ENCODE measurements at places on chromosomes 6 and 20. TPM values are rescaled to one million over a fixed set of nuclear protein-coding genes. Genes with fewer than 3 reads are reported as not detected.

The C20orf173 gene
- not detected for total RNA-seq

The OLIG3 gene
- not detected for total RNA-seq

The KHDC1L gene
- not detected for total RNA-seq

The MROH8 gene
- total RNA-seq, result 1.4 TPM

The PTK6 gene
- 0.11 TPM for total RNA-seq

The SOX18 gene
- 0.12 TPM for total RNA-seq

The RIOK1 gene
- total RNA-seq, result 20.3 TPM

The PKIB gene
- total RNA-seq, result 3.8 TPM

The NCOA6 gene
- total RNA-seq, result 9.6 TPM

The SMAP1 gene
- 15.9 TPM for total RNA-seq

The RAB44 gene
- total RNA-seq, result not detected

The SRSF12 gene
- total RNA-seq, result 0.11 TPM

The TNF gene
- total RNA-seq, result not detected

The CUTA gene
- total RNA-seq, result 129 TPM

The TOMM34 gene
- total RNA-seq, result 41.5 TPM

The FKBP1C gene
- total RNA-seq, result 0.12 TPM

The GRM1 gene
- total RNA-seq, result not detected

The CCN6 gene
- total RNA-seq, result not detected

The MUCL3 gene
- total RNA-seq, result not detected

The RIPOR3 gene
- 15.6 TPM for total RNA-seq

The FOXF2 gene
- total RNA-seq, result 0.25 TPM

The CLPSL2 gene
- total RNA-seq, result not detected

The FILIP1 gene
- 0.62 TPM for total RNA-seq

The RAB32 gene
- 161 TPM for total RNA-seq

The AGER gene
- 0.44 TPM for total RNA-seq

The ARMC12 gene
- 0.22 TPM for total RNA-seq

The POLH gene
- total RNA-seq, result 22.9 TPM

The CABLES2 gene
- total RNA-seq, result 2.8 TPM

The HMGN4 gene
- total RNA-seq, result 72.0 TPM

The NRSN1 gene
- not detected for total RNA-seq
